ENCODE measurements at places on chromosomes 3 and 15.

DNA sequence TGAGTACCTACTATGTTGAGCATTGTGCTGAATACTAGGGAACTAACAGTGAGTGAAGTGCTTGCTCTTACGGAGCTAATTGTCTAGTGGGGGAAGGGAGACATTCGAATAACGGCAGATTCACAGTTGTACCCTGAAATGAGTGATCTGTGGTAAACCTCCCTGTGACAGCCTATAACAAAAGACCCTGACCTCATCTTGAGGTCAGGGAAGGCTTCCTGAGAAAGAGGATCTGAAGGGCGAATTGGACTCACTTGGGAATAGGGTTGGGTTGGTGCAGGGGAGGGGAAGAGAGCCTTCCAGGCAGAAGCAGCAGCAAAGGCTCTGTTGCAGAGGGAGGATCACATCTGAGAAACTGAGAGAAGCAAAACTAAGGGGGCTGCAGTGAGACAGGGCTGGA, 13.2 kb downstream of the HPS3 start:
- no peak for DNase-seq

- no peak for DNase-seq
Observed at GRCh38 chr3:18680758-18681157, 255.6 kb upstream of the SATB1 start.

DNA sequence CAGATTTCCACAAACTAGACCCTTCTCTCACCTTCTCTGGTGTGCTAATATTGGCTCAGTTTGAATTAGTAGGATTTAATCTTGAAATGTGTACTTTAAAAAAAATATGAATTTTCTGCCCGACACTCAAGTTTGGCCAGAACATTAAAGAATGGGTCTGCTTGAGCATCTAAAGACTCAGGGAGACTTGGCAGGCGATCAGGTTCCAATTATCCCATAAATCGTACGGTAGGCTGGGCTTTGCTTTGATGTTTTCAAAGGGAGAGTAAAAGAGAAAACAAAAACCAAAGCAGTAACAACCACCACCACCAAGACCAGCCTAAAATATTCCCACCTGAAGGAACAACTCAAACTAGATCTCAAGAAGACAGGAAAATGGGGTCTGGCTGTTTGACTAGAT, 230.8 kb downstream of the EBLN2 start:
- no peak for DNase-seq

GRCh38 chr3:130975251-130975650, 51.4 kb downstream of the ASTE1 start:
- DNase-seq: no peak

- no peak for DNase-seq
Observed at GRCh38 chr3:13839726-13840340, 40.0 kb downstream of the WNT7A start.

DNA sequence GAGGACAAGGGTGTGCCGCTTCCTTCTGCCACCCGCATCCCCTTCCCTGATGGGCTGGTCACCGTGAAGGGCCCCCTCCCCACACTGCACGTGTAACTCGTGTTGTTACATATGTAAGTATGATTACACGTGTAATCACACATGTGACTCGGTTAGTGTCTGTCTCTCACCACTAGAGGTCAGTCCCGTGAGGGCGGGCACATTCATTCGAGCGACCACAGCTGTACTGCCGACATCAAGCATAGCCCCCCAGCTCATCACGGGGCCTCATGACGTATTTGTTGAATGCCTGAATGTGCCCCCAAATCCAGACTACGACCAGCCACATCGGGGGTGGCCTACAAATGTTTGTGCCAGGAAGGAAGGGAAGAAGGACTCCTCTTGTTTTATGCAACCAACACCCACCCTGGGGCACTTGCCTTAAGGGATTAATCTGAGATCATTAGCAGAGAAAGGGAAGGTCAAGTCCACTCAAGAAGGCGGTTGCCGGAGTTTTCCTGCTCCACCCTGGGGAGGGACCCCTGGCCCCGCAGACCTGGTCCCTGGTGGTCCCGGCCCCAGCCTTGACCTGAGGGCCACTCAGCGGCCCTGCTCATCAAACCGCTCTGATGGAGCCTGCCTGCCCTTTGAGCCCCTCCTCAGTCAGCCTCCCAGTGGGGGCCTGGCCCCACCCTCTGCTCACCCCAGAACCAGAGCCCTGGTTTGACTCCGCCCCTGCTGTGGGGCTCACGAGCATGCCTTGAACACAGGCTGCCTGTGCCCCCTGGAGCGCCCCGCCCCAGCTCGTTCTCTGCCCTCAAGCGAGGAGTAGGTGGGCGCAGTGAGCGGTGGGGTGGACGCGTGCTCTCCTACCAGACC, 52.8 kb downstream of the RGMA start:
- peak; percentile 52 for DNase-seq

DNA sequence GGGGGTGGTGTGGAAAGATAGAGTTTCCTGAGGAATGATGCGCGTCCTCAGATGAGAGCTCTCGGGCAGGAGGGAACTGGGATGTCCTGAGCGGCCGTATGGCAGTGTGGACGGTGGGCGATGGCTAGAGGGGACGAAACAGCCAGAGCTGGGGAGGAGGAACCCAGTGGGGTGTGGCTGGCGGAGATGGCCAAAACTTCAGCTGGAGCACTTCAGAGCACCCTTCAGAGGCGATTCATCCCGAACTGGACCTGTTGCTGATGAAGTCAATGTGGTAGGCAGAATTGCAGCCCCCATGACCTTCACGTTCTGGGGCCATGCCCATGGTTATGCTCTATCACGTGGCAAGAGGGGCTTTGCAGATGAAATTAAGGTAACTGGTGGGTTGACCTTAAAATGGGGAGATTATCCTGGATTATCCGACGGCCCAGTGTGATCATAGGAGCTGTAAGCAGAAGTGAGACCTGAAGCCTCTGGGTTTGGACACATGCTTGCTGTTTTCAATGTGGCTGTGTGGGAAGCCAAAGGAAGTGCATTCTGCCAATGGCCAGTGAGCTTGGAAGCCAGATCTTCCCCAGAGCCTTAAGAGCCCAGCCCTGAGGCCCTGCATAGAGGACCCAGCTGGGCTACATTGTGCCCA, 52.3 kb downstream of the ATP1B3 start:
- no peak for DNase-seq

GRCh38 chr3:65729555-65729954, 309.2 kb downstream of the MAGI1 start:
- no peak for DNase-seq

GRCh38 chr3:63441262-63441661, 163.2 kb downstream of the SYNPR start:
- DNase-seq: no peak

GRCh38 chr3:122794779-122795673, at the start of gene SLC49A4:
SLC49A4 (plus strand) TSS chr3:122795069; CDS start chr3:122795193, 124 bp downstream.
- DNase-seq: peak; percentile 68

DNA sequence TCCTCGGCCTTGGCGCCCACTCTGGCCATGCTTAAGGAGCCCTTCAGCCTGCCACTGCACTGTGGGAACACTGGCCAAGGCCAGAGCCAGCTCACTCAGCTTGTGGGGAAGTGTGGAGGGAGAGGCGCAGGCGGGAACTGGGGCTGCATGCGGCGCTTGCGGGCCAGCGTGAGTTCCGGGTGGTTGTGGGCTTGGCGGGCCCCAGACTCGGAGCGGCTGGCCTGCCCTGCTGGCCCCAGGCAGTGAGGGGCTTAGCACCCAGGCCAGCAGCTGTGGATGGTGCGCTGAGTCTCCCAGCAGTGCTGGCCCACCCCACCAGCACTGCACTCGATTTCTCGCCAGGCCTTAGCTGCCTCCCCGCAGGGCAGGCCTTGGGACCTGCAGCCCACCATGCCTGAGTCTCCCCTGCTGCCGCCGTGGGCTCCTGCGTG, 13.1 kb upstream of the UBP1 start:
- DNase-seq: no peak

DNA sequence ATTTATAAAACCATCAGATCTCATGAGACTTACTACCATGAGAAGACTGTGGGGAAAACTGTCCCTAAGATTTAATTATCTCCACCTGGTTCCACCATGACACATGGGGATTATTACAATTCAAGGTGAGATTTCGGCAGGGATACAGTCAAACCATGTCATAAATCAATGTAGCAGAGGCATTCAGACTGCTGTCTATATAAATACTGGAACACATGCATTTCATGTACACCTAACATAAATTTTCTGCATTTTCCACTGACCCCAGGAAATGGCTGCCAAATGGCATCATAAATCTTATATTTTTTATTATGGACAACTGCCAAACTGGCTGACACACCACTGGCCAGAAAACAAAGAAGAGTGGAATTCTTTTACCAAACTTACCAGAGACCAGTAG, 755.1 kb upstream of the EPHA6 start:
- DNase-seq: no peak

DNA sequence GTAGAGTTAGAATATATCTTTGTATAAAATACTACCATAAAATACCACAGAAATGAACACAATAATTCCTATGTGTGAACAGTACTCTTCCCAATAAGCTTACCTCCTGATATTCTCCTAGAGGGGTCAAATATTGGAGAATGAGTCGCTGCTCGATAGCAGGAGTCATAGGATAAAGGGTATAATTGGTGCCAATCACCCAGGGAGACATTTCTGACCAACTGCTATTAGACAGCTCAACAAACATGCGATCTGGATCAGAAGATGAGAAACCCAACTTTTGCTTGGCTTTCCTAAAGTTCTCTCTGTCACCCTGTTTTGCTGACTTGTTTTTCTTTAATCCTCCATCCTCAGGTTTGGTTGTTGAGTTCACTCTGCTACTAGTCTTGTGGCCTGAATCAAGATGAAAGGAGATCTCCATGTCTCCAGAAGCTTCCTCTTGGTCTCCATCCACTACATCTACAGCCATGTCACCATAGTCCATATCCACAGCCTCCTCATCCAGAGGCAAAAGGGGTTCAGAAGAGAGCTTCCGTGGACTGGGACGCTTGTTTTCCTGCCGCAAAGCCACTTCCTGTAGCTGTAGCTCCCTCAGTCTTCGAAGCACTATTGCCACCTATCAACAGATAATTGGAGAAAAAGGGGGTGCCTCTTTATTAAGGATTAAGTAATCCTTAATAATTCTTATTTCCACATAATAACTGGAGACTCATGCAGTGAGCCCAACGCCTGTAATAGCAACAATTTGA, 50.4 kb downstream of the RBM15B start:
- DNase-seq: no peak

GRCh38 chr3:81549831-81550230, 211.6 kb downstream of the GBE1 start:
- no peak for DNase-seq

GRCh38 chr3:14418296-14419250, 16.2 kb downstream of the SLC6A6 start:
- no peak for DNase-seq

DNA sequence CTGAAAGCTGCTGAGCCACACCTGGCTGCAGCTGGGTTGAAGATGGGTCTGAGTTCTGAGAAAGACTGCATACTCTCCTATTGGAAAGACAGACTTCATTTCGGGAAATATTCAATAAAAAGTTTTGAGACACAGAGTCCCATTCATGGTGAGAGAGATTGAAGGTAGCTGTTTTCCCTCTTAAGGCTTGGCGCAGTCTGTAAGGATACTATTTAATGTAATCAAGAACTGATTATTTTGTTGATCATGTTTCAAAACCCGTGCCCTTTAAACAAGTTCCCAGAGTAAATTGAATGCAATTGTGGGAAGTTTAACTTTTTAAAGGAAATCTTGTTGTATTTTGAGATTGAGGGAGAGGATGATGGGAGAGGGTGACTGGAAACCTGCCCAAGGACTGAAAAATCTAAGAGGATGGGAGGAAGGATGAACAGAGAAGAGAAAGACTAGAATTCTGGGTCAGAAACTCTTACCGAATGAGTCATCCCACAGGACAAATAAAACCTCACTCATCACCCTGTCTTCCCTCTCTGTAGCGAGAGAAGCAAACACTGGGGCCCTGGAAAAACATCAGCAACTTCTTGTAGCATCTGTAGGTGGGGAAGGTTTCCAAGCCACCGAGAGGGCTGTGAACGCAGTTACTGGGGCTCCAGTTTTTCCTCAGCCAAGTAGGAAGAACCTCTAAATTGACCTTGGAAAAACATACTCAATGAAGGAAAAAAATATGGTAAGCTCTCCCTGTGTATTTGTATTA, 193.2 kb upstream of the TPRG1 start:
- DNase-seq: no peak

DNA sequence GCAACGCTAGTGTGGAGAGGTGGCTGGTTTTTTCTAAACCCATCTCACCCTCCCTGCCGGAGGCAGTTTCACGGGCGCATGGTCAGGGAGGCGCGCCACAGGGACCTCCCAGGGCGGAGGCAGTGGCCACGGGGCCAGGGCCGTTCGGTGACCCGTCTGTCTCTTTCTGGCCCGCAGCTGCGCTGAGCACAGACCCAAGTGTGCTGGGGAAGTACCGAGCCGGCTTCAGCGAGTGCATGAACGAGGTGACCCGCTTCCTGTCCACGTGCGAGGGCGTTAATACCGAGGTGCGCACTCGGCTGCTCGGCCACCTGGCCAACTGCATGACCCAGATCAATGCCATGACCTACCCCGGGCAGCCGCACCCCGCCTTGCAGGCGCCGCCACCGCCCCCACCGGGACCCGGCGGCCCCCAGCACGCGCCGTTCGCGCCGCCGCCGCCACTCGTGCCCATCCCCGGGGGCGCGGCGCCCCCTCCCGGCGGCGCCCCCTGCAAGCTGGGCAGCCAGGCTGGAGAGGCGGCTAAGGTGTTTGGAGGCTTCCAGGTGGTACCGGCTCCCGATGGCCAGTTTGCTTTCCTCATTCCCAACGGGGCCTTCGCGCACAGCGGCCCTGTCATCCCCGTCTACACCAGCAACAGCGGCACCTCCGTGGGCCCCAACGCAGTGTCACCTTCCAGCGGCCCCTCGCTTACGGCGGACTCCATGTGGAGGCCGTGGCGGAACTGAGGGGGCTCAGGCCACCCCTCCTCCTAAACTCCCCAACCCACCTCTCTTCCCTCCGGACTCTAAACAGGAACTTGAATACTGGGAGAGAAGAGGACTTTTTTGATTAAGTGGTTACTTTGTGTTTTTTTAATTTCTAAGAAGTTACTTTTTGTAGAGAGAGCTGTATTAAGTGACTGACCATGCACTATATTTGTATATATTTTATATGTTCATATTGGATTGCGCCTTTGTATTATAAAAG, 1.8 kb downstream of the HES1 start:
- peak; percentile 51 for DNase-seq

GRCh38 chr3:38022896-38023709, 6.3 kb downstream of the PLCD1 start:
- DNase-seq: no peak

DNA sequence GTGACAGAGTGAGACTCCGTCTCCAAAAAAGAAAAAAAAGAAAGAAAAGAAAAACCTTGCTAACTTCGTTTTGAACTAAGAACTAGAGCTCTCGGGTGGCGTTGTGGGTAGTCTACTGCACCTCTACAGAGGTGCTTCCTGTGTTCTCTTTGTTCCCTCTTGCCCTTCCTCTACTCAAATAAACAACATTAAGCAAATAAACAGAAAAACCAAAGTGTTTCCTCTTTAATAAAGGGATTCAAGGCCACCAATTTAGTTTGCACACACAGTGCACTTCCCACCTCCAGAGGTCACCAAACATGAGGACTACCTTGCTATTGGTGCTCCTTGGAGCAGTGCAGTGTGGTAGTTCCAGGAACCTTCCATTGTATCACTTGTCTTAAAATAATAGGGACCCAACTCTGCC, 354.2 kb upstream of the TBL1XR1 start:
- no peak for DNase-seq

Measured in activated CD4-positive, alpha-beta T cell treated with anti-CD3 and anti-CD28 coated beads, Interleukin-2, amount 50 U/mL, for 48 hours (primary cell).